ENCODE measurements at places on chromosomes 12 and 14. TPM values are rescaled to one million over a fixed set of nuclear protein-coding genes. Genes with fewer than 3 reads are reported as not detected.

The CMKLR1 gene
- polyA plus RNA-seq, result 3.1 TPM

The TPH2 gene
- polyA plus RNA-seq, result 0.10 TPM

DNA sequence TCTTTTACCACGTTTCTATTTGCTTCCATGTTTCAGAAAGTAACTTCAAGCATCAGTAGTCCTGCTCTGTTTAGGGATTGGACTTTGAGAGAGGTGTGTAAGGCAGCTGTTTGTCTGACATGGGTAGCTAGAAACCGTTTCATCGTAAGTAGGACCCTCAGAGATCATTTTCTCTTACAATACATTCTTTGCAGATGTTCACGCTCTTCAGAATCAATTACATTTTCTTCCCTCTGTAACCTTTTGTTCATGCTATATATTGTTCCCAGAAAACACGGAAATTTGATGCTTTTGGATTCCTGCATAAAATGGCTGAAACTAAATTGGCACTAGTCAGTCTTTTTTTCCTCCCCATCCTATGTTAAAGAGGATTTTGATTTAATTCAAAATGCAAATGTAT lies 62.6 kb upstream of the AEBP2 start:
- DNase-seq, result no peak

DNA sequence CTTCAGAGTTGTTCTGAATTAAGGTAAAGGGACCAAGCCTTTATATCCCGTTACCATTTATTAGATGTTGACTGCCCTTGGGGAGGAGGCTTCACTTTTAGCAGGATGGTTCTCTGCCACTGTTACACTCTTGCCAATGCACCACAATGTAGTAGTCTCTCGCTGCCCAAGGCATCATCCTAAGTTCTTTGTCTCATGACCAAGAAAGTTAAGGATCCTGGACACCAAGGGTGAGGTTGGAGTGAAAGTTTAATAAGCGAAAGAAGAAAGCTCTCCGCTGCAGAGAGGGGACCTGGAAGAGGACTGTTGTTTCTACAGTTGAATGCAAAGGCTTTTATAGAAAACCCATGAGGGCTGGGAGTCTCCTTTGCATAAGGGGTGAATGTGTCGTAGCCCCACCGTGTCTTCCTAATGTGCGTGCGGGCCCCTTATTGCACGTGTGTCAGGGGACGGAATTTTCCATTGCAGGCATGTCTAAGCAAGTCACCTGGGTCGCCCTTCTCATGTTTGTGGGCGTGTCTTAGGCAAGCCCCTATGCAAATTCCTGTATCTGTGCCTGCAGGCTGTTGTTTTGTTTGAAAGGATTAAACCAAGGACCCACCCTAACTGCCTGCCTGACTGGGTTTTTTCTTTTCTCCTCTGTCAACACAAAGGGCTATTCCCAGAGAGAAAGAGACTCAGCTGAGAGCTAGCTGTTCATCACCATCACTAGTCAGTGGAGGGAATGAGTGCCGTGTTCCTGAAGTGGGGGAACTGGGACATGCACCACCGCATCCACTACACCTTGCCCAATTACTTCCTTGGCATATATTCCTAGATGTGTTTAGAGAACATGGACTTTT lies 17.6 kb upstream of the RNASE1 start:
- DNase-seq, result no peak

GRCh38 chr14:20976291-20976690 lies 13.5 kb upstream of the METTL17 start:
- no peak for DNase-seq

All from left kidney (tissue), 8 donors.